GM12878 (cell line): ENCODE measurements at places on chromosomes 7 and 10. TPM values are rescaled to one million over a fixed set of nuclear protein-coding genes. Genes with fewer than 3 reads are reported as not detected.

EPDR1 gene
- 5.9 and 6.7 TPM in 2 replicates for polyA plus RNA-seq

ETV1 gene
- polyA plus RNA-seq, result 0.11 and 0.28 TPM in 2 replicates

YAE1 gene
- polyA plus RNA-seq, result 23.9 and 24.3 TPM in 2 replicates

MRC1 gene
- polyA plus RNA-seq, result 0.04 TPM in 1 of 2 replicates, not detected in the other

OR6V1 gene
- polyA plus RNA-seq, result not detected in 2 replicates

DKK1 gene
- 0.08 and 0.12 TPM in 2 replicates for polyA plus RNA-seq

ATP5F1C gene
- polyA plus RNA-seq, result 519 and 584 TPM in 2 replicates

VAX1 gene
- polyA plus RNA-seq, result not detected in 2 replicates

DNA sequence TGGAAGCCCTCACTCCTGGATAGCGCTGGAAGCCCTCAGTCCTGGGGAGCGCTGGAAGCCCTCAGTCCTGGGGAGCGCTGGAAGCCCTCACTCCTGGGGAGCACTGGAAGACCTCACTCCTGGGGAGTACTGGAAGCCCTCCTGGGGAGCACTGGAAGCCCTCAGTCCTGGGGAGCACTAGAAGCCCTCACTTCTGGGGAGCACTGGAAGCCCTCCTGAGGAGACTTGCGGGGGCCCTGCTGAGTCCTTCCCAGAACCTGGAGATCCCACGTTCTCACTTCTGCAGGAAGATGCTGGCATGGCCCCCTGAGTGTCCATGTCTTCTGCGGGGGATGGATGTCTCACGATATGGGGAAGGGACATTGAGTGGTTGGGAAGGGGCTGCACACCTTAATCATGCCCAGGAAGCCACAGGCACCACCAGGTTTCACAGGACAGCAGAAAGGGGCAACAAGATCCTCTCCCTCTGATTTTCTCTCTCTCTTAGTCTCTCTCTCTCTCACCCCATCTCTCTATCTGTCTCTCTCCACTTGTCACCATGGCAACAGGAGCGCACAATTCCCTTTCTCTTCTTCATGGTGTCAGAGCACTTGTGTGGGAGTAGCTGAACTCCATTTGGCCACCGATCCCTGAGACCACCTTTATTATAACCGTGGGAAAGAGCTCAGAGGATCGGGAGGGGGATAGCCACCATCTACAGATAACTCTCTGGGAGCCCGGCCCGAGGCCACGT is 267.0 kb downstream of the TCERG1L start:
- DNase-seq, result no peak

- no peak for DNase-seq
Observed at GRCh38 chr7:75584354-75584753, 92.2 kb downstream of the SPDYE5 start.

GRCh38 chr10:29612657-29613056 is 22.1 kb downstream of the SVIL start:
- DNase-seq, result no peak

- no peak for DNase-seq
Observed at GRCh38 chr10:132679217-132679595, 106.7 kb downstream of the NKX6-2 start.

DNA sequence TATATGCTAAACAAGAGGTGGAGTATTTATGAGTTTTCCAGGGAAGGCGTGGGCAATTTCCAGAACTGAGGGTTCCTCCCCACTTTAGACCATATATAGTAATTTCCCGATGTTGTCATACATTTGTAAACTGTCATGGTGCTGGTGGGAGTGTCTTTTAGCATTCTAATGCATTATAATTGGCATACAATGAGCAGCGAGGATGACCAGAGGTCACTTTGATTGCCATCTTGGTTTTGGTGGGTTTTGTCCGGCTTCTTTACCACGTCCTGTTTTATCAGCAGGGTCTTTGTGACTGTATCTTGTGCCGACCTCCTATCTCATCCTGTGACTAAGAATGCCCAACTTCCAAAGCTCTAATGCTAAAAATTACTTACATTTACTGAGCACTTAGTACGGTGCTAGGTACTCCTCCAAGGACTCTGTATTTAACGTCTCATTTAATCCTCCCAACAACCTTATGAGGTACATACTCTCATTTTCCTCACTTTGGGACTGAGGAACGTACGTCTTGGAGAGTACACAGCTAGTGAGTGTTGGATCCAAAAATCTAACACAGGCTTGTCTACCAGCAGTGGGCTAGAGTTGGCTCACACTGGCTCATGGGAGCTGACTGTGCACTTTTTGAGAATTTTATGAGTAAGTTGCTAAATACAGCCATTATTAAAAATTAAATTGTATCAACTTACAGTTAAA is 144.8 kb upstream of the NEBL start:
- no peak for DNase-seq

GRCh38 chr7:106773228-106773627 is 91.9 kb upstream of the PIK3CG start:
- no peak for DNase-seq

DNA sequence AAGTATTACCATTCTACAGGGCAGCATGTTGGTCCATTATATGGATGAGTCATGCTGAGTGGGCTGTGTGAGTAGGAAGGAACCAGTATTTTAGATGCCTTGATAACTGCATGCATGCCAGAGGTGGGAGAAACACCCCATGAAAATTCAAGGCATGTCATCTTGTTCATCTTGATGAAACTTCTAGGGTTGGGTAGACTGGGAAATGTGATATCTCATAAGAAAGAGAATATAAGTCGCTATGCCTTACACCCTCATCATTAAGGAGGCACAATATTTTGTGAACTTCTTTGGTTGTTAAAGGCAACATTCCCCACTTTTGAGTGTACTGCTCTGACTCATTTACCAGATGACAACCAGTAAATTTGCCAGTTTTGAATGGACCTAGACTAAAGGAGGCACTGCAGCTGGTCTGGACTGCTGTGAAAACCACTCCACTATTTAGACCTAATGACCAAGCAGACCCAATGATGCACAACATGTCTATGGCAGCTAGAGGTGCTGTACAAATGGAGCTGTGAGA is 48.0 kb downstream of the ZNF365 start:
- no peak for DNase-seq

GRCh38 chr10:129853562-129853903 is 110.5 kb downstream of the EBF3 start:
- no peak for DNase-seq

GRCh38 chr10:115171392-115171960 is 78.3 kb downstream of the ATRNL1 start:
- no peak for DNase-seq

DNA sequence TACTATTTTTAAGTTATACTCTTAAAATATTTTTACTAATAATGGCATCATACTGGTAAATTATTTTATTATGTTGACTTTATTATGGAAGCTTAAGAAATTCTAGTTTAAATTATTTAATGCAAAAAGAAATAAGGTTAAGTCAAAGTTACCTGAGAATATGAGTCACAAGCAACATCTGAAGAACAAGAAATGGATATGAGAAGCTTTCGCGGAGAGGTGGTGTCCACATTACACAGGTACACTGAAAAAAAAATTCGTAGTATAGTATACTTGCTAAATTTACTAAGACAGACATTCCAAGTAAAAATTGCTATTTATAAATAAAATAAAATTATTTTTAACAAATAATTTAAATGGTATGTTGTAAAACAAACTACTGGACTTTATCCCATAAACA is 143.8 kb downstream of the AVL9 start:
- DNase-seq, result no peak

- DNase-seq, result no peak
Observed at GRCh38 chr10:30438021-30438850, 4.3 kb downstream of the MAP3K8 start.

- no peak for DNase-seq
Observed at GRCh38 chr7:69518705-69519077, 79.6 kb upstream of the AUTS2 start.

GRCh38 chr7:52498366-52498765 is 537.1 kb upstream of the POM121L12 start:
- DNase-seq, result no peak

- no peak for DNase-seq
Observed at GRCh38 chr7:134509010-134509409, 18.4 kb upstream of the AKR1B10 start.

DNA sequence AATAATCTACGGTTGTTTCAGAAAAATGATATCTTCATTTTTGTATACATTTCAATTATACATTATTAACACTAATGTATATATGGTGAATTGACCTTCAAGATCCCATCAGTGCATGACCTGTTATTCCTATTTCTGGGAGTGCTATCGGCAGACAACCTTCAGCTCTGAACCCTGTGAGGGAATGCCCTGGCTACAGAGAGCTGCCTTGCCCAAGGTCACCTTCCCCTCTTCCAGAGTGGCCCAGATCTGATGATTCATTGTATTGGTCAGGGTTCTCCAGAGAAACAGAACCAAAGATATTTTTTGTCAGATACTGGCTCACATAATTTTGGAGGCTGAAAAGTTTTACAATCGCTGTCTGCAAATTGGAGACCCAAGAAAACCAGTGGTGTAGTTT is 235.5 kb downstream of the ZNF92 start:
- DNase-seq, result no peak

GRCh38 chr10:7085913-7086589 is 324.8 kb downstream of the SFMBT2 start:
- DNase-seq, result no peak

DNA sequence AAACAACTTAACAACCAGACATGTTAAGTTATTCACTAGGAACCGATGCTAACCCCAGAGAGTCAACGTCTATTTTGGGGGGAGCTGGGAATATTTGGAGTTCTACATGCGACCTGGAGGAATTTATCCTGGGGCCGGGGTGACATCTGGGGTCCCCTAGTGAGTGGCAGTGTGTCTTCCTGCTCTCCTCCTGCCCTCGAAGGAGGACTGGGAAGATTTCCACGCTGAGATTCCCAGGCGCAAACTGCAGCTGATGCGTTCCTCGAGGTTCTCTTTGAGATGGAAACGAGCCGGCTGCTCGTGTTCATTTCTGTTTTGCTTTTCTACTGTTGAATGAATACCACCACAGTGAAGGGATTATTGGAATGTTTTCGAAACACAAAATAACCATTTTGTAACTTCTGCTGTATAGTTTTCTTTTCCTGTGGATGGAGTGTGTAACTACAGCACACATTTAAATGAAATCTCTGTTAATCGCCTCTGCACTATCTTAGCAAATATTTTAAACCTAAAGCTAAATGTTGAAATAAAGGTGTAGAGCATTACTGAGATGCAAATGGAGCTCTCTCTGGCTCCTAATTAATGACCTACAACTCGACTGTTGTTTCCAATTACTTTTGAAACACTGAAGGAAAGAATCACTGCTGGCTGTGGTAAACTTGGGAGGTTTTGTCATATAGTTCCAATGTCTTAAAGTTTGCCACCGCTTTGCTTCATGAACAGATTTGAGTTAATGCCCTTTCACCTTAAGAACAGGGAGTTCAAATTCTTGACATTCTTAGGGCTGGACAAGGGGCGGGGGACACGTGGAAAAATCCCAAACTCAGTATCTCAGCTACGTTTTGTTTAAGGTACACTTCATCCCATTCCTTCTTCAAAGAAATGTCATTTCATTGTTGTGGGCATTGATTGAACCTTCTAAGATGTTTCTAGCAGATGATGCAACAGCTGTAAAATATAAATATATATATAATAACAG is 21.1 kb downstream of the GATA3 start:
- no peak for DNase-seq

DNA sequence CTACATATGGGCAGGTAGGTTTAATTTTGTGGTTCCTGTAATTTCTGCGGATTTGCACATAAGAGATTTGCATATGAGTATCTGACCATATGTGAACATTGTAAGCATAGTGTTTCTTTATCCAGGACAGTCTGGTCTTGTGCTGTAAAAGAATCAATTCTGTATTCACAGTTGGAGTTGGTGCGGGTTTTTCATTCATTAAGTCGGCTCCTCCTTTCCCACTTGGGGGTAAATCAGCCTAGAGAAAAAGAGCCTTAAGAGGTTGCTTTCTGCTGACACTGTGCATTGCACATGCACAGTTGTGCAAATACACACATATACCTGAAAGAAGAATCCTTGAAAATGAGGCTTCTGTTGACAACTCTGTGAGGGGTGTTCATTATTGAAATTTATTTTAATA is 6.1 kb upstream of the CYP26C1 start:
- DNase-seq, result no peak
